ENCODE measurements at places on chromosomes 5 and 9. TPM values are rescaled to one million over a fixed set of nuclear protein-coding genes. Genes with fewer than 3 reads are reported as not detected.
A peak's percentile ranks its signal among the peaks of the same experiment; 100 is the strongest.

- peaks cover 22% of the 10 kb centered on the region for H3K36me3 ChIP-seq
- H3K27ac ChIP-seq, result peak overlapping the region; percentile 50
- DNase-seq, result peak; percentile 22
- H3K4me3 ChIP-seq, result peak overlapping the region; percentile 84
These were observed 909 bp downstream of the SLC36A1 start for GRCh38 chr5:151448038-151448985.

- peak overlapping the region; percentile 50 for H3K27ac ChIP-seq
- H3K27me3 ChIP-seq, result no peaks in the 10 kb centered on the region
- peaks cover 93% of the 10 kb centered on the region for H3K36me3 ChIP-seq
These were observed 9.8 kb downstream of the CD74 start for GRCh38 chr5:150402901-150403342.

DNA sequence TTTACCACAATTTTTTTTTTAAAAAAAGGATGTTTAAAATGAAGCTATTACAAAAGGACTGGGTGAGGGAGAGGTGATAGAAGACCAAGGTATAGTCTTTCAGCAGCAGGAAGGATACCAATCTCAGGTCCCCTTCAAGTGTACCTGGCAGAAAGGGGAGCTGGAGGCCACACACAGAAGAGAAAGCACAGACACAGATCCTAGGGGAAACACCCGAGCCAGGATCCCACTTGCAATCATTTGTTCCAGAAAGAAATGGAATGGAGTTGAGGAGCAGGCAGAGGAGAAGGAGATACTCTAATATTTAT lies 5.6 kb downstream of the GNPDA1 start:
- peaks cover 30% of the 10 kb centered on the region for H3K36me3 ChIP-seq
- peaks cover 23% of the 10 kb centered on the region for H3K4me1 ChIP-seq
- no peak overlapping the region for H3K4me3 ChIP-seq
- H3K27me3 ChIP-seq, result no peaks in the 10 kb centered on the region
- peak overlapping the region; percentile 27 for H3K27ac ChIP-seq

DNA sequence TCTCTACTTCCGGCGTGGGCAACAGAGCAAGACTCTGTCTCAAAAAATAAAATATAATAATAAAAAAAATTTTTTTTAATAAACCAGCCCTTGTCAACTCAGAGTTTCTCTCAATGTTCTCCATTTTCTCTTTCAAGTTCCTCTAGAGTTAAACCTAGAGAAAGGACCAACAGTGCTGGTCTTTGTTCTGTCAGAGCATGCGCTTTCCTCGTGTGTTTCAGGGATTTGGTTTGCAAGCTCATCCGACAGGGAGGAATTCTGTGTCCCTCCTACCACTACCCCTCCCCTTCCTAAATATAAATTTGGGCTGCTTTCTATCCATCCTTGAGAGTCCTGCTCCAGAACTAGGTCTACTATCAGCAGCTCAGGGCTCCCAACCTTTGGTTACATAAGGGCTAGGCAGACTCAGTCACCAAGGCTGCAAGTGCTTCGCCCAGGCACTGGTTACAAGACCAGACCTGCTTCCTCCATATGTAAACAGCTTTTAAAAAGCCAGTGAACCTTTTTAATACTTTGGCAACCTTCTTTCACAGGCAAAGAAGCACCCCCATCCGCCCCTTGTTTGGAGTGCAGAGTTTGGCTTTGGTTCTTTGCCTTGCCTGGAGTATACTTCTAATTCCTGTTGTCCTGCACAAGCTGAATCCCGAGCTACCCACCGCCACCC lies 13.5 kb downstream of the SETX start:
- H3K27me3 ChIP-seq, result no peaks in the 10 kb centered on the region
- H3K4me3 ChIP-seq, result no peak overlapping the region
- no peak overlapping the region for H3K27ac ChIP-seq
- no peaks in the 10 kb centered on the region for H3K4me1 ChIP-seq

The SPATA6L gene
- not detected for polyA plus RNA-seq

- H3K27me3 ChIP-seq, result no peaks in the 10 kb centered on the region
- H3K4me1 ChIP-seq, result peaks cover 7% of the 10 kb centered on the region
- H3K27ac ChIP-seq, result no peak overlapping the region
- no peaks in the 10 kb centered on the region for H3K36me3 ChIP-seq
- H3K4me3 ChIP-seq, result no peak overlapping the region
These were observed 94.0 kb downstream of the ACTL7B start for GRCh38 chr9:108761655-108762347.

Measured in CD14-positive monocyte (primary cell).